ENCODE measurements at places on chromosomes 7 and 10.

GRCh38 chr10:86699991-86700840, 31.9 kb downstream of the LDB3 start:
- DNase-seq = no peak

DNA sequence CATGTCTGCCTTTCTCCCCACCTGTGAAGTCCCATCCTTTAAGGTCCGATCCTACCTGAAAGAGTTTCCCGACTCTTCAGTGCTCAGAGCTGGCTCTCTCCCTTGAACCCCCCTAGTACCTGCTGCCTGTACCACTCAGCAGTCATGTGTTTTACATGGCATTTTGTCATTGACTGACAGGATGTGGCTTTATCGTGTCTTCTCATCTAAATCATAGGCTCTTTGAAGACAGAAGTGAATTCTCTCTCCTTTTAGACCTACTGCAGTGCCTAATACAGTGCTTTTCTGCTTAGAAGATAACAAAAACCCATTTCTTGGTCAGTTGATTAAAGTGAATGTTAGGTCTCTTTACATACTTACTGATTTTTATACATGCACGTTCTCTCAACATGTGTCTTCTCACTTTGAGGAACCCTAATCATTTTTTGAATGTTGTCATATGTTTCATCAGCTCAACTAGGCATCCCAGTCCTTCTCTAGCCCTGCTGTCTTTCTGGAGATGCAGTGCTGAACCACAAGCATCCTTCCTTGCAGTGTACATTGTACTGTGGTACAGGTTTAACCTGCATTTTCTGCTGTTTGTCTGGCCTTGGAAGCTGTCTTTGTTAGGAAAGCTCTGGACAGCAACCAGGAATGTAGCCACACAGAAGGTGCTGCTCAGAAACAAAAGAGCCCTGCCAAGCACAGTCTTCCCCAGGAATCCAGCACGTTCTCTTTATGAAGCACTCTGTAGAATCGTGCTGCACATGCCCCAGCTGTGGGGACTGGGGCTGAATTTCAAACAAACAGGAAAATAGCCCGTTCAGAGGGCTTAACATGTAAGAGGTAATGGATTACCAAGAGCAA, 28.1 kb upstream of the LRRC4 start:
- no peak for DNase-seq

GRCh38 chr10:102243309-102243708, 2.0 kb upstream of the PITX3 start:
- DNase-seq = no peak

- no peak for DNase-seq
Observed at GRCh38 chr7:5441840-5442503, 18.3 kb upstream of the TNRC18 start.

DNA sequence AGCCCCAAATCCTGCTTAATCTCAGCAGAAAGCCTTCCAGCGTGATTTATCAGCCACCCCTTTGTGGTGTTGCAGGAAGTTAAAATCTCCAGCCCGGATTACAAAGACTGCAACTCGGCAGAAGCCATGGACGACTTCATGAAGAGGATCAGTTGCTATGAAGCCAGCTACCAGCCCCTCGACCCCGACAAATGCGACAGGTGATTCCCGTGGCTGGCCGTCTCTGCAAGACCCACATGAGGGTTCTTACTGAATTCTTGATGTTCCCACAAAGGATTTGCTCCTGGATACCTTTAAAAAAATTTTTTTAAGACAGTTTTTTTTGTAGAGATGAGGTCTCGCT, 16.7 kb downstream of the PFKFB3 start:
- no peak for DNase-seq

GRCh38 chr7:152925412-152926147, 166.0 kb downstream of the ACTR3B start:
- DNase-seq = no peak

DNA sequence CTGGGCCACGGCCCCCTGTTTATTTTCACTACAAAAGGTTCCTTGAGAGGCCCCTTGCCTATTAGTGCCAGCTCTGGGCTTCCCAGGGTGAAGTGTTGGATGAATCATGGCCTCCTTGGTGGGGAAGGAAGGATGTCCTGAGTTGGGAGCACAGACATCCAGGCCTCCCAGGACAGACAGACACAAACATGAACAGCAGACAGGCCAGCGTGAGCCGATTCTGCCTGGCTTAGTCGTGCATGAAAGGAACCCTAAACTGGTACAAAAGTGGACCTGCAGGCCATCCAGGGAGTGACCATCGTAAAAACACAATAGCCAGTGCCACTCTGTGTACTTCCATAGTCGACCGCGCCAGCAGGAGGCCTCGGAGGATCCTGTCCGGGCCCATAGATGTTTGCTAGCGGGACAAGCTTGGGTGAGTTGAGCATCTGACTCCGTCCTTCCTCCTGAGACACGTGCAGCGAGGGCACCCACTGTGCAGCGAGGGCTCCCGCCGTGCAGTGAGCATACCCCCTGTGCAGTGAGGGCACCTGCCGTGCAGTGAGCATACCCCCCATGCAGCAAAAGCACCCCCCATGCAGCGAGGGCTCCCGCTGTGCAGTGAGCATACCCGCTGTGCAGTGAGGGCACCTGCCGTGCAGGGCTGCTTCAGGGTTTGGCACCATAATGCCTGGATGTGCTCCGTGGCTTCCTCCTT, 51.3 kb upstream of the PRKAR1B start:
- DNase-seq = no peak

DNA sequence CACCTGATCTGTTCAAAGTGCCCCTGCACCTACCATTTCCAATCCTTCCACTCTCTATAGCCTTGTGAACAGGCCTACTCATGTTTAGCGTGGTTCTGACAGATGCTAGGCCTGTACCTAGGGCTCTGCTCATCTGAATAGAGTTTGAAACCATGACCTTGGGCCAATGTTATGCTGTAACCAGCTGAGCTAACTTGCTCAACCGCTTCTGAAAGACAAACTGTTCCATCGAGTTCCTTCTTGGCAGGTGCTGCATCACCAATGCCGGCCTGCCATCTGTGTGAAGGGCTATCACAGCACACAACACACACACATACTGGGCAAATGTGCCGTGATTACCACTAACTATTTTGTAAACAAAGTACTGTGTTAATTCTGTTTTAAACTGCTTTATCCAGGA, 419.0 kb upstream of the GALNT17 start:
- DNase-seq = no peak

- no peak for DNase-seq
Observed at GRCh38 chr10:130065251-130065650, 45.4 kb downstream of the C10orf143 start.

DNA sequence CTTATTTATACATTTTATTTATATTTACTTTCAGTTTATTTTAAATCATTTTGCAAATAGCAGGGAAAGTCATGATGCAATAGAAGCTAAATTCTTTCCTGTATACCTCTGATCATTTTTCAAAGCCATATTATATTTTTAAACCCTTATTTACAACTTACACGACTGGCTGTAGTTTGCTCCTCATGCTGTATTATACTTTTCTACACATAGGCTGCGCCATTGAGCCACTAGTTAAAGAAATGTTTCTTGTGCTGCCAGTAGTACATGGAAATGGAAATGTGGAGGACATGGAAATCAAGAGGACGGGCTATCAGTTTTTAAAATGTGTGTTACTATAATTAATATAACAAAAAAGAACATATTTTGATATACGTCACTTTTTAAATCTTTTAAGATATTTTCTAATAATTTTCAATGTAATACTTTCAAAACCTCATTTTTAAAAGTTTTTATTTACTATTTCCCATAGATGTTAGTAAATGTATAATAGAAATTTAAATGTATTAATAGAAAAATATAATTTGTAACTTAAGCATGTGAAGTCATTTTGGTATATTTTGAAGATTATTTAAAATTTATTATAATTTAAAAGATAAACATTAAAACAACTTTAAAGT, 118.5 kb downstream of the VTI1A start:
- DNase-seq = no peak

GRCh38 chr7:114930107-114930661, 8.3 kb downstream of the MDFIC start:
- no peak for DNase-seq

- DNase-seq = no peak
Observed at GRCh38 chr10:22976534-22976933, 48.7 kb downstream of the ARMC3 start.

DNA sequence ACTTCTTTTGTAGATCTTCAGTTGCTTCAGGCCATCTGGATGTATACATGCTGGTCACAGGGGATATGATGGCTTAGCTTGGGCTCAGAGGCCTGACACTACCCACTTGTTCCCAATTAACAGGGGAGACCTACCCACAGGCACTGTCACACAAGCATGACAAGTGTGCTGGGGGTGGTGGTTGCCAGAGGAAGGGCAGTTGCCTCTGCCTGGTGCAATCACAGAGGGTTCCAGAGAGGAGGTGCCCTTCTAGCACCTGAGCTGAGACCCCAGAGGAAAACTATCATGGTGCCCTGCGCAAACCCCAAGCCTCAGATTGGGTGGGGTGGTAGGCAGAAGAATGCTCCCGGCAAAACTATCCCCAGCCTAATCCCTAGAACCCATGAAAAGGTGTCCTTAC, 65.6 kb upstream of the NANOS1 start:
- no peak for DNase-seq

DNA sequence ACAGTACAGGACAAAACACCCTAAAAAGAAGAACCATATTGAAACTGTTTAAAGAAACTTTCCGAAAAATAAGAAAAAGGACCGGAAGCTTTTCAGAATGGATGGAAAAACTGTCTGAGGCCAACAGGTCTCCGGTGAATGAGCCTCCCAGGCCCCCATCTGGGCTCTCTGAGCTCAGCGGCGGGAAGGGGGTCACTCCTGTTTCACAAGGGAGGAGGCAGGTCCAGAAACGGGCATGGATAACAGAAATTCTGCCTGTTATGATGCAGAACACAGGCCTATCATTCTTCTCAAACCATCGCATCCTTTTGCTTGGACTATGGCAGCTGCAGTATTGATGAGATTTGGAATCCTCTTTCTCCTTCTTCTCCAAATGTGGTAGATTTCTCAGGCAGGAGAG, 58.9 kb upstream of the SHH start:
- DNase-seq = no peak

DNA sequence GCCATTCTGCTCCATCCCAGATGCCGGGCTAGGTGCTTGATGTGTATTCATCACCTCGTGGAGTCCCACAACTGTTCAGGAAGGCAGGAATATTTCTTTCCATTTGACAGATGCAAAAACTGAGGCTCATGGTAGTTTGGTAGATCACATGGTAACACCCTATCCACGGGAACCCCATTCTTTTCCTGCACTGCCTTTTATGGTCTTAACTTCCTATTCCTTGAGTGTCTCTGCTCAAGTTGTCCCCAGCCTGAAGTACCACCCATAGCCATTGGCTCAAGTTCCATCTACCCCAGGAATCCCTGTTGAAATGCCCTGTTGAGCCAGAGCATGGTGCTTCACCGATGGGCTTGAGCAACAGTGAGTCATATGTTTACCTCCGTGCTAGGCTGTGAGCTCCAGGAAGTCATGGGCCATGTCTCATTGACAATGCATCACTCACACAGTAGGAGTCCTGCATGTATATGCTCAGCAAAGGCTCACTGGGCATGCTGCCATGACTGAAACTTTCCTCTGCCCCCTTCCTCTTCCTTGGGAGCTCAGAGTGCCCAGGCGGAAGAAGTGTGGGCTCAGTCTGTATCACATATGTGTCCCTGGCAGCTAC, 71.7 kb upstream of the ADAM12 start:
- no peak for DNase-seq

- DNase-seq = no peak
Observed at GRCh38 chr10:6054884-6055283, 7.3 kb downstream of the IL2RA start.

DNA sequence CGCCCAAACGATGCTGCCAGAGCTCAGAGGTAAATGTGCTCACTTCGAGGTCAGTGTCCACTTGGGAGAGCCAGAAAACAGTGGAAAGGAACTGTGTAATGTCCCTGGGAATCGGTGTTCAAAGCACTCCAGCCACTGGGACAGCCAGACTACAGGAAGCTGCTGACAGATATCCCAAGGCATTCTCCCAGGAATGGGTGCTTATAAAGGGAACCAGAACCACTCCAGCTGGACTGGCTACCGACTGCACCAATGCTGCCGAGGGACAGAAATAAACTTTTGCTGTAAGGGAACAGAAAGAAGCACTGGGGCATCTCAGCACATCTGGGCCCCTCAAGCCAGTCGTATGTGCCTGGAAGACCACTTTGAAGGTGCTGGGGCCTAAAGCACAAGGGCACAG, 76.7 kb downstream of the ATXN7L1 start:
- no peak for DNase-seq

GRCh38 chr10:48670978-48671913, 13.4 kb upstream of the WDFY4 start:
- DNase-seq = no peak

DNA sequence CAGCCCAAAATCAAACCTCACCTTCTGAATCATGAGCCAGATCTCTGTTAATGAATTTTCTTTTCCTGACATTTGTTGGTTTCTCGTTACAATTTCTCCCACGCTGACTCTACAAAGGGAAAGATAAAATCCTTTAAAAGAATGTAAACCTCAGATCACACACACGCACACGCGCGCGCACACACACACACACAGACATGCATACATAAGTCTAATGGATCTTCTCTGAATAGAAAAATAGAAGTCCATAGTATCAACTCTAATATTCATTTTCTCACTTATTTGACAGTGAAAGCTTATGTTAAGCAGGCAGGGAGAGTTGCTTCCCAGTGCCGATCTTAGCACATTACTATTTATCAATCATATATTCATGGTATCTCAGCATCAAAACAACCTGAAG, 1.4 kb downstream of the ETV1 start:
- no peak for DNase-seq

GRCh38 chr10:24382979-24383663, 174.2 kb downstream of the KIAA1217 start:
- no peak for DNase-seq

- no peak for DNase-seq
Observed at GRCh38 chr10:58385784-58386112, 538 bp downstream of the TFAM start.

- no peak for DNase-seq
Observed at GRCh38 chr7:135537905-135538304, 19.8 kb upstream of the NUP205 start.

DNA sequence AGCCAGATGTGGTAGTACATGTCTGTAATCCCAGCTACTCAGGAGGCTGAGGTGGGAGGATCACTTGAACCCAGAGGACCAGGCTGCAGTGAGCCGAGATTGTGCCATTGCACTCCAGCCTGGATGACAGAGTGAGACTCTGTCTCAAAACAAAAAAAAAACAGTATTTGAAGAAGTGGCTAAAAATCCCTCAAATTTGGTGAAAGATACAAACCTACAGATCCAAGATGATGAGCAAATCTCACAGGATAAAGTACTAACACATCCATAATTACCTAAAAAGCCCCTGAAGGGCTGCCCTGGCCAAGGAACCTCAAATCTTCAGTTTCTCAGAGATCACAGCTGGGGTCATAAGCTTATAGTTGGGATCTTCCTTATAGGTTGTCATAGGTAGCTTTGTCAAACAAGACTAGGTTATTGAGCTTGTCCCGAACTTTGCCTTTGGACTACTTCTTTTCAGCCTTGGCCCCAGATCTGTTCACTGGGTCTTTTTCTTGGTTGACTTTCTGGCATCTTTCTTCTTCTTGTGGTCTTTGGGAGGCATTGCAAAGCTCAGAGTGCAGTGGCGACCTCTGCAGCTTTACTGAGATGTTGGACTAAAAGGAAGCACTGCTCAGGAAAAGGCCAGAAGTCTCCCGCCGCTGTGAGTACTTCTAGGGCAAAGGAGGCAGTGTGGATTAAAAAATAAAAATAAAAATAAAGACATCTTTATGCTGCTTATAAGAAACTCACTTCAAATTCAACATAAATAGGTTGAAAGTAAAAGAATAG, 28.6 kb upstream of the SAR1A start:
- DNase-seq = no peak

GRCh38 chr10:86254081-86254480, 112.5 kb downstream of the GRID1 start:
- DNase-seq = no peak

Data from activated CD8-positive, alpha-beta memory T cell treated with anti-CD3 and anti-CD28 coated beads for 48 hours (primary cell).